ENCODE measurements at places on chromosomes 3 and 15.

DNA sequence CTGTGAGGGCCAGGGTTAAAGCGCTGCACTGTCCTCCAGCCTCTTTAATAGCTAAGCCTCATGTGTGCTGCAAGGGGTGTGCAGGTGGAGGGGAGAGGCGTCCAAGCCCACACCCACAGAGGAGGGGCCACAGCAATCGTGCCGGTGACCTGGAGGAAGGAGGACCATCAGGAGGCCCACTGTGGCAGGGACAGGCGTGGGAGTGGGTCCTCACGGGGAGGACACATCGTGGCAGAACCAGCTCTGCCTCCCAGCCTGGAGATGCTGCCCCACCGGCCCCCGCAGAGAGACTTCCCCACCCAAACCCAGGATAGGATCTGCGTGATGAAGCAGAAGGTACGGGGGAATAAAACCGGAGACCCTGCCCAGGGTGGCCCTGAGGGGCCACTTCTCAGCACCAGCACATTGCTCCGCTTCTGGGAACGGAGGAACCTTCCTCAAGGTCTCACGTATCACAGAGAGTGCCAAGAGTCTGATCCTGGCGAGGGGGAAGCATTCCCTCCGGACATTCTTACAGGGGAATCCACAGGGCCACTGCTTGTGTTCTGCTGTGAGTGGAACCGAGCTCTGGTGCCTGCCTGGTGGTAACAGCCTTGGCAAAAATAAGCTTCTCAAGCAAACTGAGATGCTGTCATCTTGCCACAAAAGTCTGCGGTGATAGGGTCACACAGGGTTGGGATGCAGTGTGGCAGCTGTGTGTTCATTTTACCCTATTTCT lies 199.8 kb downstream of the XXYLT1 start:
- DNase-seq = no peak

GRCh38 chr15:68209272-68209671 lies 4.1 kb upstream of the CALML4 start:
- no peak for DNase-seq

DNA sequence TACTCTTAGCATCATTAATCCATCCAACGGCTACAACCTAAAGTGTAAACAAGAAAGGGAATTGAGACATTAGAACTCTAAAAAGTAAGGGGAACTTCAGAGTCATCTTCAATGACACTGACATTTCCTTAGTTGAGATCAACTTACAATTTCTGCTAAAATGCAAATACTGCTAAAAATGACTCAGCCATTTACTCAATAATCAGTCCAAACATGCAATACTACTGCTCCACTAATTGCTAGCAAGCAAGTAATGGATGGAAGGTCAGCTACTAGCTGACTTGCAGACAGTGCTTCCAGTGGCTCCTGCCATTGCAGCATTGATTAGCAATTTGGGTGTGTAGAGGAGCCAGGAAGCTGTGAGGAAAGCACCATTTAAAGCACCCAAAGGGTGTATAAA lies 28.4 kb downstream of the CD200R1L start:
- no peak for DNase-seq

DNA sequence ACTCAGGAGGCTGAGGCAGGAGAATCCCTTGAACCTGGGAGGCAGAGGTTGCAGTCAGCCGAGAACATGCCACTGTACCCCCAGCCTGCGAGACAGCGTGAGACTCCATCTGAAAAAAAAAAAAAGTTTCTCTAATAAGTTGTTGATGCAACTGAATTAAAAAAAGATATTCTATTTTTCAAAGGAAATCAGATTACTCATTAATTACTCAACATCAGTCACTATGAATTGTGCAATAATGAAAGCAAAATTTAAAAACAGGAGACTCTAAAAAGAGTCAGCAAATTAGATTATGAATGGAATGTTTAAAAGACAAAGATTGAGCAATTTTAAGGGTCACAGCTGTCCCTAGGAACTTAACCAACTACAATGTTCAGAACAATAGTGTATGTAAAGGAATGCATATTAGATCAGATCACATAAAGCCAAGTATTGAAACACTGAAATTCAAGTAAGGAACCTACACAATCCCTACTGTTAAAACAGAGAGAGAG lies 60.2 kb upstream of the SLC4A7 start:
- DNase-seq = no peak

DNA sequence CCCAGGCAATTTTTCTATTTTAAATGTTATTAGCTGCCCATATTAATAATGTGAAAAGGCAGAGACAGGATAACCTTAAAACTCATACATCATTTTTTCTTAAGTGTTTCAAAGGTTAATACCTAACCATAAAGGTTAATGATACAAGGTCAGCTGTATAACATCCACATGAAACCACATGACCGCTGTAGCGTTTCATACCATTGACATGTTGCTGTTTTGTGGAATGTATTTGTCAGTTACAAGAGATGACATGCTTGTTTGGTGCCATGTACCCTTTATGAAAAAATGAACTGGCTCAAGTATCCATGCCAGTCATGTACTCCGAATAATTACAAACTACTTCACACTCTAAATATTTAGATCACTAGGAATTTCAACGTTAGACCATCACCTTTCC lies 207.4 kb downstream of the FMN1 start:
- no peak for DNase-seq

DNA sequence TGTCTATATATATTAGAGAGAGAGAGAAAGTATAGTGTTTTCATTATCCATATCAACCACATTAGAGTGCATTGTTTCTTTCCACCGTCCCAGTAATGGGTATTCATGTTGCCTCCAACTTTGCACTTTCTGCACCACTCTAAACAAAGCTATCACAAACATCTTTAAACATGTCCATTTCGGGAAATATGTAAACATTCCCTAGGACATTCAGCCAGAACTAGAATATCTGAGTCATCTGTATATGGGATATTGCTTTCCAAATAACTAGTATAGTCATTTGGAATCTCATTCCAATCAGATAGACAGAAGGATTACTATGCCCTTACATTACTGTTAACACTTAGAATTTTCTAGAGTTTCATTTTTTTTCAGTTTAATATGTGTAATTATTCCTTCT lies 914.9 kb upstream of the EPHA6 start:
- no peak for DNase-seq

- DNase-seq = no peak
These were observed 279.1 kb upstream of the ICE2 start for GRCh38 chr15:60757831-60758570.

DNA sequence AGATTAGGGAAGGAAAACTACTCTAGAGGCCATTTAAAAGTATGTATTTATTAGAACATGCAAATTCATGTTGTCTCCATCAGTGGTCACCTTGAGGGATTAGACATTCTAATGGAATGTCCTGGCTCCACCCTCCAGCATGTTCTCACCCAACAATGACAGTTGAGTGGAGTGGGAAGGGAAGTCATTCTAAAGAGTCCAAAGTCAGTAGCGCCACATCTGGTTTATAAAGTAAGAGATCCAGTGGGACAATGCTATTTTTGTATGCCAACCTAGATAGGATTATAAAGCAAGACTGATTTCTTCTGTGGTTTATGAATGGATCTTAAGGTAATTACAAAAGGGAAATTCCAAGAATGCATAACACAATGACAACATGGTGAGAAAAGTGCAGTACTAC lies 33.3 kb downstream of the SLC24A1 start:
- no peak for DNase-seq

DNA sequence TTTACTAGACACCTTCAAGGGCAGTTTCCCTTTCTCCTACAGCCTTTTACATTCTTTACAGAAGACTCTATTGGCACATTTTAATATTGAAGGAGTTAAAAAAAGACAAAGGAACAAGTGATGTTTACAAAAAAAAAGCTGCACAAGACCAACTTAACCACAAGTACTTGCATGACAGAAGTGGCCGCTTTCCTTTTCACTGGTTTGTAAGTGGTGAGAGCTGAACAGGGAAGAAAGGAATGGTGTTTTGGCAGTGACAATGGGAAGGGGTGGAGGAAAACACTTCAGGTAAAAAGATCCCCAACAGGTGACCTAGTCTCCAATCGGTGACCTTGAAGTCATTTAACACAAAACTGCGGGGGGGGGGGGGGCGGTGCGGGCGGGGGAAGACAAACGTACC lies 1.1 kb downstream of the WDR72 start:
- no peak for DNase-seq

- no peak for DNase-seq
These were observed 370.2 kb downstream of the EPHB1 start for GRCh38 chr3:135165260-135165659.

GRCh38 chr15:101169495-101170071 lies 82.3 kb downstream of the CHSY1 start:
- DNase-seq = no peak

- DNase-seq = no peak
These were observed 504.4 kb downstream of the GABRG3 start for GRCh38 chr15:27475395-27475794.

- no peak for DNase-seq
These were observed 233.6 kb upstream of the CTDSPL start for GRCh38 chr3:37627951-37628620.

- no peak for DNase-seq
These were observed 21.0 kb downstream of the CRABP1 start for GRCh38 chr15:78360958-78361718.

DNA sequence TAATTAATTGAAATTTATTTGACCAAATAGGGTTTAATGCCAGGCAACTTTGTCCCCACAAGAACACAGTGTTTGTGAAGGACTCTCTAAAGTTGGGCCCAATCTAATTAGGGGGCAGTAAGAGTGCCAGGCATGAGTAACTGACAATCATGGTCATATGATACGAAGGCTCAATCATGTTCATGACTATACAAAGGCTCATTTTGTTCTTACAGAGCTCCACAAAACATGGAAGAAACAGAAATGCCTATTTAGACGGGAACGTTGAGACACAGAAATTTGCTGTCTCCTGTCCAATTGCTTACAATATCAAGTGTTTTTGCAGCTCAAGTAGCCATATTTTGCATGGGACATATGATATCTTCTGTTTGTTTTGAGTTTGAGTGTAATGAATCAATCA lies 391.1 kb downstream of the SI start:
- DNase-seq = no peak

GRCh38 chr15:40441565-40442531 lies 1.1 kb downstream of the BAHD1 start:
- no peak for DNase-seq

DNA sequence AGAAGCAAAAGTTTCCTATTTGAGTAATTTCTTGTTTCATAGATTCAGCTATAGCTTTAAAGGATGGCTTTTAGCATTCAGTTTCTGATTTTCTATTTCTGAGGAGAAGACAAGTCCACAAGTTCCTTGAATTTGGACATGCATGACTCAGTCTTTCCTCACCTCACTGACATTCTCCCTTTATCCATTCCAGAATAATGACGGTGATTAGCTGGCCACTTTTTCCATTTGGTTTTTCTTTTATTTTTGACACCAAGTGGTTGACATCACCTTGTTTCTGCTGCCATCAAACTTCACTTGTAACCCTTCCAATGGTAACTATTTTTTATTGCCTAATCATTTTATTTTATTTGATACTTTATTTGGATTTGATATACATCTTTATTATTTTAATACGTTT lies 404.4 kb upstream of the KCNMB2 start:
- peak; percentile 5 for DNase-seq

GRCh38 chr3:42254566-42254965 lies 11.4 kb downstream of the CCK start:
- no peak for DNase-seq

DNA sequence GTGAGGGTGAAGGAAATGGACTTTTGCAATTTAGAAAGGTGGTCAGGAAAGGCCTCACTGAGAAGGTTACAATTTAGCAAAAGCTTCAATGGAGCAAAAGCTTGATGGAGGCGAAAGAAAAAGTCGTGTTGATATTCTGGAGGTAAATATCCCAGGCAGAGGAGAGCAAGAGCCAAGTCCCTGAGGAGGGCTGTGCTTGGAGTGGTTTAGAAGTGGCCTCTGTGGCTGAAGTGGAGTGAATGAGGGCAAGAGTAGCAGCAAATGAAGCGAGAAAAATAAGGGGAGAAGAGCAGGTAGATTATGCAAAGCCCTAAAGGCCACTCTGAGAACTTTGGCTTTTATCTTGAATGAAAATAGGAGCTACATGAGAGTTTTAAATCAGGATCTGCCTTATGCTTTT lies 54.1 kb downstream of the GUCA1C start:
- DNase-seq = no peak

DNA sequence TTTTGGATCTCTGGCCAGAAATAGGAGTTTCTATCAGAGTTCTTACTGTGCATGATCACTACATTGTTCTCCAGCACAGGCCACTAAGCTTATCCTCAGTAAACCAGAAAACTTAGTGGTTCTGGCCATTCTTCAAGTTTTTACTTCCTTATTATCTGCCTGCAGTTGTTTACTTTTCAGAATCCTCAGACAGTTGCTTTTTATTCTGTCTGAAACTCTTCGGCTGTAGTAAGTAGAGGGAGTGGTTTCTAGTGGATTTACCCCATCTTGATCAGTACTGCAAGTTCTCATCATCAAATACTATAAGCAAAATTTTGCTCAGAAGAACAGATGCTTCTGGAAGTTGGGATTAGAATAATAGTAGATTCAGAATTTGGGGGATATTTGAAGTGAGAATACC lies 193.0 kb upstream of the RARB start:
- no peak for DNase-seq

GRCh38 chr3:47414161-47414564 lies 33.3 kb downstream of the PTPN23 start:
- peak; percentile 14 for DNase-seq

DNA sequence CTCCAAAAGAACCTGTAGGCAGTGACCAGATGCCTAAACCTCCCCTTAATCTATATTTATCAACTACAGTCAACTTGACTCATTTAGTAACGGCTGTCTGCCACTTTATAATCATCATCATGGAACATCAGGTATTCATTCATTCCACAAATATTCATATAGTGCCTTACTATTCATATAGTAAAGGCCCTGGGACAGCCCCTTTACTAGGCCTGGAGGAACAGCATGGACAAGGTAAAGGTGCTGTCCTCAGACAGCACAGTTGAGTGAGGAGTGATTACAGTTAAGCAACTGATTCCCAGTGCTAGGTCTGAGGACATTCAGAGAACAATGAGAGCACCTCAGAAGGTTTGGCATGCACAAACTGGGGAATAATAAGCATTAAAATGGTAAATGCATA lies 346.5 kb upstream of the RORA start:
- DNase-seq = no peak

- peak; percentile 54 for DNase-seq
These were observed 30.6 kb downstream of the INTS14 start for GRCh38 chr15:65580287-65580686.

- DNase-seq = no peak
These were observed 9.3 kb downstream of the RAB7A start for GRCh38 chr3:128735287-128735686.

- DNase-seq = no peak
These were observed 1038.8 kb downstream of the AGBL1 start for GRCh38 chr15:87118435-87118834.

DNA sequence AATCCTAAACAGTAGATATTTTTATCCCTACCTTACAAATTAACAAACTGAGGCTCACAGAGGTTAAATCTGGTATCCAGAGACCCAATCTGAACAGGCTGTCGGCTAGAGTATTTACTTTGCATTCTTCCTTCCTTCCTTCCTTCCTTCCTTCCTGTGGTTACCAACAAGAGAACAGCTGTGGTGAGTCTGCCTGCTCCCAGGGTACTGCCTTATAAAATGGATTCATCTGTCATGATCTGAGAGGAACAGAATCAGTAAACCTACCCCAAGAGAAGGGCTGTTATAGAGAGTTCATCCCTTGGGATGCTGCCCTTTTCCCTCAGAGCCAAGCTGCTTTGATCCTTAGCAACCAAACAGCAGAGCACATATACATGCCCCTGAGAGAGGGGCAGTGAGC lies 3.6 kb downstream of the GADL1 start:
- DNase-seq = no peak

GRCh38 chr15:86892774-86893449 lies 813.2 kb downstream of the AGBL1 start:
- no peak for DNase-seq

- DNase-seq = peak; percentile 47
These were observed 13.2 kb upstream of the PODXL2 start for GRCh38 chr3:127615631-127616305.

Measured in hepatic stellate cell (primary cell).